ENCODE measurements at places on chromosomes 2 and 18. TPM values are rescaled to one million over a fixed set of nuclear protein-coding genes. Genes with fewer than 3 reads are reported as not detected.

The HOXD4 gene
- total RNA-seq: not detected

The IL37 gene
- total RNA-seq: not detected

The HOXD12 gene
- not detected for total RNA-seq

DNA sequence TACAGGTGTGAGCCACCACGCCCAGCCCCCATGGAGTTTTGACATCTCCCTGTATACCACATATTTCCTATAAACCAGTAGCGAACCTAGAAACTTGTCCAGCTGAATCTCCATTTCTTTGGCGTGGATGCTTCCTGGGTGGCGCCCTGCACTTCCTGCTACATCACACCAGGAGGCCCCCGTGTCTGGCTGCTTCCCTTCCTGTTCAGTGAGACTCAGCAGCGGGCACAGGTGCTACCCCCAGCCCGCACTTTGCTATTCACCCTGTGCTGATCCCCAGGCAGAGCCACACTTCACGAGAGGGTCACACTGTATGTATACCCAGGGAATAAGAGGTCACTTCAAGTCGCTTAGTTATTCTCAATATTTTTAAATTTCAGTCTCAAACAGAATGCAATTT is 35.0 kb downstream of the CYP27C1 start:
- H3K36me3 ChIP-seq: no peaks in the 10 kb centered on the region
- H3K27me3 ChIP-seq: peaks cover 28% of the 10 kb centered on the region
- no peak overlapping the region for H3K4me3 ChIP-seq
- no peak for DNase-seq
- no peaks in the 10 kb centered on the region for H3K4me1 ChIP-seq
- no peak overlapping the region for H3K27ac ChIP-seq

- H3K4me1 ChIP-seq: peaks cover 14% of the 10 kb centered on the region
- no peaks in the 10 kb centered on the region for H3K27me3 ChIP-seq
- H3K27ac ChIP-seq: peak overlapping the region; percentile 9
- H3K36me3 ChIP-seq: peaks cover 3% of the 10 kb centered on the region
- no peak overlapping the region for H3K4me3 ChIP-seq
These were observed 58.9 kb downstream of the ATP8B1 start for GRCh38 chr18:57744211-57744694.

DNA sequence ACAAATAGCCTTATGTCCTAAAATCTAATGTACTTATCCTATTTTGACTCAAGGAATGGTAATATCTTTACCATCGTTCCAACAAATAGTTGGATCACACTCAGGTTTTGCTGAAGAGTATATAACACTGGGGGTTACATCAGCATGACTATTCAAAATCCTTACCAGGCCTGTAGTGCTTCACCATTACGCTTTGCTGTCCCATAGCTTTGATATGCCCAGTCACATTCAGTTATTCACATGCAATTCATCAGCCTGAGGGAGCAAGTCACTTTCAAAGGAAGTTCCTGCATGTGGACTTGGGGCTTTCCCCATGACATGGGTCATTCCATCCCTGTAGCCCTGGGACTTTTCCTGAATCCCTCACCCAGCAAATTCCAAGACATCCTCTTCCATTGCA is 39.6 kb downstream of the FTCDNL1 start:
- H3K27ac ChIP-seq: peak overlapping the region; percentile 35
- H3K4me1 ChIP-seq: peaks cover 11% of the 10 kb centered on the region
- H3K4me3 ChIP-seq: no peak overlapping the region
- no peak for DNase-seq
- H3K27me3 ChIP-seq: no peaks in the 10 kb centered on the region

DNA sequence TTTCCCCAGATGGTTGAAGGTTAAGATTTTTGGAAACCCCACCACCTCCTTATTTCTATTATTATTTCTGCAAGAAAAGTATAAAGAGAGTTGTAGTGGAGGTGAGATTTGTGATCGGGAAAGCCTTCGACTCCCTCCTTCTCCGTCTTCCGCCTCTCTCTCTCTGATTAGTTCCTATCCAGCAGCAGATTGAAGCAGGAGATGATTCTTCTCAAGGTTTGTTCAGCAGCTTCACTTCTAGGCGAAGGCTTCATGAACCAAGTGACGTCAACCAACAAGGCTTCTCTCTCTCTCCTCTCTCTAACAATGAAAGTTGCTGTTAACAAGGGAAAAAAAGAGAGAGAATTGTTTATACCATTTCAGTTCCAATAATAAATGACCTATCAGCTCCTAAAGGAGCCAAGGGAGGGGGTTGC is at the start of gene BAZ2B:
TSS of gene BAZ2B (minus strand) at position 263 of the 416 bp plus-strand sequence. CDS start 137,829 bp downstream, outside the sequence.
- peak; percentile 88 for DNase-seq
- H3K36me3 ChIP-seq: no peaks in the 10 kb centered on the region
- H3K4me3 ChIP-seq: peak within 1 kb of the TSS; percentile 88
- no peaks in the 10 kb centered on the region for H3K4me1 ChIP-seq
- H3K27me3 ChIP-seq: no peaks in the 10 kb centered on the region

GRCh38 chr2:224085811-224086210 is 46.7 kb upstream of the SERPINE2 start:
- H3K36me3 ChIP-seq: no peaks in the 10 kb centered on the region
- DNase-seq: no peak
- no peak overlapping the region for H3K4me3 ChIP-seq
- no peaks in the 10 kb centered on the region for H3K27me3 ChIP-seq

DNA sequence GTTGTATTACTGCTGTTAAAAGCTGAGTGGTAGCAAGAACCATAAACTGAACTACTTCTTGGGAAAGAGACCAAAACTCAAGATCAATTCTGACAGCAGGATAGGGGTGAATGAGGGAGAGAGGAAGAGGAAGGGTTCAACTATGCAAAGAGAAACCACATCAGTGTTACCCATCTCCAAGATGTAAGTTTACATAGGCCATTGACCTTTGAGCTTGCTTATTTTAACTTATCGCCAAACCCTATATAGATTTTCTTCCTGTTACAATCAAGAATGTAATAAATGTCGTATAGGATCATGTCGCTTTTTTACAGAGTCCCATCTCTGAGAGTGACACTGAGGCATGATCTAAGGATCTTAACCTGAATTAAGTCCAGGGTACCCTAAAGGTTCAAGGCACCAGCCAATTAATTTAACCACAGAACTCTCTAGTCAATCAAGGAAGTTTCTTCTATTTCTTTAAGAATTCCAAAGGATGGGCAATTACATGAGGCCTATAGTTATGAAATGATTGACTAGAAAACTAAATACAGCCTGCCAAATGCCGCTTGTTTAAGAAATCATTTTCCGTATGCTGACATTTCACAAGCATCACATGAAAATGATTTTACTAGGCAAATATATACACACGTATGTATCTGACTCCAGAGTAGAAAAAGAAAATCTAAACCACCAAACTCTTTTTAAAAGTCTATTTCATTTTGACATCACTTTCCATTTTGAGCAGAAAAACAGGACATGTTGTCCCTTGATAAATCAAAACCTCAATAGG is 11.8 kb downstream of the RND3 start:
- peak overlapping the region; percentile 3 for H3K4me3 ChIP-seq
- peaks cover 14% of the 10 kb centered on the region for H3K4me1 ChIP-seq
- peak overlapping the region; percentile 49 for H3K27ac ChIP-seq
- H3K36me3 ChIP-seq: peaks cover 51% of the 10 kb centered on the region
- H3K27me3 ChIP-seq: no peaks in the 10 kb centered on the region

DNA sequence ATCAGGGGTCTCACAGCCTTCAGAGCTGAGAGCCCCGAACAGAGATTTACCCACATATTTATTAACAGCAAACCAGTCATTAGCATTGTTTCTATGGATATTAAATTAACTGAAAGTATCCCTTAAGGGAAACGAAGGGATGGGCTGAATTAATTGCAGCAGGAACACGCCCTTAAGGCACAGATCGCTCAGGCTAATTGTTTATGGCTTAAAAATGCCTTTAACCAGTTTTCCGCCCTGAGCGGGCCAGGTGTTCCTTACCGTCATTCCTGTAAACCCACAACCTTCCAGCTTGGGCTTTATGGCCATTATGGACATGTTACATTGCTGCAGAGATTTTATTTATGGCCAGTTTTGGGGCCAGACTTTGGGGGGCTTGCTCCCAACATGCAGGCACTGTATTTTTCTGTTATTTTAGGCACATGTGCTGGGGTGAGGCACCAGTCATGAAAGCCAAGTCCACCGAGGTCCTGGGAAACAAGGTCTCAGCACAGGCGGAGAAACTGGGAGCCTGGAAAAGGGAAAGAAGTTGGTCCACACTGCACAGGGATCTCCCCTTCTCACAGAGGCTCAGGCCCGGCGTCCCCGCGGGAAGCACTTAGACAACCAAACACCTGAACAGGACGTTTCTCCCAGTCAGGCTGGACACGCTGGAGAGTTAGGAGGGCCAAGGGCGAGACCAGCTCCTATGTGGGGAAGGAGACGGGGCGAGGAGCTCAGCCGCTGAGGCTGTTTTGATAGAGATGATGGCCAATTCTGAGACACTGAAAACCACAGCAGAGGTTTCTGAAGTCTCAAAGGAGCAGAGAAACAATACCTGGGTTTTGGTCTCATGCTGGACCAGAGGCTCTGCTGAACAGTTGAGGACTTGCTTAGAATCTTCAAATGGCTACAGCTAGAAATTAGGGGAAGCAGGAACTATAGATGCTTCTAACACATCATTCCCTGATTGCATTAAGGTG is 86.7 kb downstream of the TMEM18 start:
- H3K27me3 ChIP-seq: no peaks in the 10 kb centered on the region
- no peaks in the 10 kb centered on the region for H3K4me1 ChIP-seq
- H3K27ac ChIP-seq: no peak overlapping the region
- DNase-seq: no peak
- H3K4me3 ChIP-seq: no peak overlapping the region

GRCh38 chr2:1306014-1306686 is 107.1 kb upstream of the TPO start:
- H3K4me3 ChIP-seq: no peak overlapping the region
- H3K36me3 ChIP-seq: no peaks in the 10 kb centered on the region
- no peaks in the 10 kb centered on the region for H3K27me3 ChIP-seq
- H3K4me1 ChIP-seq: no peaks in the 10 kb centered on the region
- DNase-seq: no peak

GRCh38 chr2:203341741-203342310 is 13.6 kb downstream of the ABI2 start:
- H3K27me3 ChIP-seq: no peaks in the 10 kb centered on the region
- no peak overlapping the region for H3K27ac ChIP-seq
- peaks cover 6% of the 10 kb centered on the region for H3K4me1 ChIP-seq
- H3K36me3 ChIP-seq: peaks cover 2% of the 10 kb centered on the region
- peak; percentile 40 for DNase-seq

DNA sequence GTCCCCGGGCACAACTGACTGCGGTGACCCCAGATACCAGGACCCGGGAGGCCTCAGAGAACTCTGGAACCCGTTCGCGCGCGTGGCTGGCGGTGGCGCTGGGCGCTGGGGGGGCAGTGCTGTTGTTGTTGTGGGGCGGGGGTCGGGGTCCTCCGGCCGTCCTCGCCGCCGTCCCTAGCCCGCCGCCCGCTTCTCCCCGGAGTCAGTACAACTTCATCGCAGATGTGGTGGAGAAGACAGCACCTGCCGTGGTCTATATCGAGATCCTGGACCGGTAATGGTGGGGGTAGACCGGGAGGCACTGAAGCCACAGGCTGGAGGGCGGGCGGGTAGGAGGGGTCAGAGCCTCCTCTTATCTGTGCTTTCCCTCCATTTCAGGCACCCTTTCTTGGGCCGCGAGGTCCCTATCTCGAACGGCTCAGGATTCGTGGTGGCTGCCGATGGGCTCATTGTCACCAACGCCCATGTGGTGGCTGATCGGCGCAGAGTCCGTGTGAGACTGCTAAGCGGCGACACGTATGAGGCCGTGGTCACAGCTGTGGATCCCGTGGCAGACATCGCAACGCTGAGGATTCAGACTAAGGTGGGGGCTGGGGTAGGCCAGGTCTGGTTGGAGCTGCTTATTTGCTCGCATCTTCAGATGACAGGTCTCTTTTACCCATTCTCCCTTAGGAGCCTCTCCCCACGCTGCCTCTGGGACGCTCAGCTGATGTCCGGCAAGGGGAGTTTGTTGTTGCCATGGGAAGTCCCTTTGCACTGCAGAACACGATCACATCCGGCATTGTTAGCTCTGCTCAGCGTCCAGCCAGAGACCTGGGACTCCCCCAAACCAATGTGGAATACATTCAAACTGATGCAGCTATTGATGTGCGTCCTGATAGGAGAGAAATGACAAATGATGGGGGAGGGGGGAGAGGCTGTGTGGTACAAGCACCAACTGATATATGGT is 780 bp downstream of the HTRA2 start:
- peak; percentile 52 for DNase-seq
- peaks cover 12% of the 10 kb centered on the region for H3K4me1 ChIP-seq
- no peaks in the 10 kb centered on the region for H3K27me3 ChIP-seq
- H3K27ac ChIP-seq: peak overlapping the region; percentile 85

GRCh38 chr2:122007577-122007976 is 252.1 kb downstream of the TSN start:
- H3K27ac ChIP-seq: no peak overlapping the region
- no peaks in the 10 kb centered on the region for H3K36me3 ChIP-seq
- H3K4me1 ChIP-seq: no peaks in the 10 kb centered on the region
- H3K27me3 ChIP-seq: no peaks in the 10 kb centered on the region
- H3K4me3 ChIP-seq: no peak overlapping the region

GRCh38 chr2:235600406-235600805 is 106.6 kb downstream of the AGAP1 start:
- H3K36me3 ChIP-seq: no peaks in the 10 kb centered on the region
- no peak for DNase-seq
- H3K4me1 ChIP-seq: peaks cover 6% of the 10 kb centered on the region
- H3K27me3 ChIP-seq: no peaks in the 10 kb centered on the region
- H3K27ac ChIP-seq: no peak overlapping the region

- H3K4me3 ChIP-seq: no peak overlapping the region
- H3K36me3 ChIP-seq: no peaks in the 10 kb centered on the region
- H3K27me3 ChIP-seq: no peaks in the 10 kb centered on the region
- peaks cover 10% of the 10 kb centered on the region for H3K4me1 ChIP-seq
- no peak overlapping the region for H3K27ac ChIP-seq
These were observed 4.1 kb upstream of the EVA1A start for GRCh38 chr2:75564713-75565359.

- H3K27me3 ChIP-seq: no peaks in the 10 kb centered on the region
- no peak overlapping the region for H3K27ac ChIP-seq
- DNase-seq: no peak
- H3K4me3 ChIP-seq: no peak overlapping the region
- no peaks in the 10 kb centered on the region for H3K4me1 ChIP-seq
These were observed 38.8 kb downstream of the SFXN5 start for GRCh38 chr2:73032702-73033097.

- no peak overlapping the region for H3K27ac ChIP-seq
- no peak overlapping the region for H3K4me3 ChIP-seq
- no peaks in the 10 kb centered on the region for H3K4me1 ChIP-seq
- H3K36me3 ChIP-seq: no peaks in the 10 kb centered on the region
- H3K27me3 ChIP-seq: no peaks in the 10 kb centered on the region
These were observed 106.6 kb downstream of the SLC5A7 start for GRCh38 chr2:108092886-108093285.

- H3K27me3 ChIP-seq: no peaks in the 10 kb centered on the region
- peaks cover 57% of the 10 kb centered on the region for H3K4me1 ChIP-seq
These were observed 111.8 kb downstream of the HDAC4 start for GRCh38 chr2:239288951-239289511.

Measured in IMR-90 (cell line).